ENCODE measurements at places on chromosomes 7 and 10.

GRCh38 chr7:151447901-151448260 is 7.9 kb upstream of the CRYGN start:
- no peak for DNase-seq

GRCh38 chr10:128837478-128837877 is 629.6 kb upstream of the MGMT start:
- DNase-seq, result no peak

GRCh38 chr10:110141185-110141584 is 66.2 kb upstream of the MXI1 start:
- DNase-seq, result no peak

GRCh38 chr7:30433506-30433905 is 45.1 kb downstream of the NOD1 start:
- DNase-seq, result no peak

GRCh38 chr7:81036057-81036456 is 117.2 kb upstream of the SEMA3C start:
- DNase-seq, result no peak

All from OCI-LY7 (cell line).